ENCODE measurements at places on chromosomes 11 and 22.

GRCh38 chr11:124168796-124169195, 14.3 kb upstream of the OR10D3 start:
- DNase-seq: no peak

GRCh38 chr11:11247086-11247485, 106.0 kb downstream of the CSNK2A3 start:
- DNase-seq: no peak

DNA sequence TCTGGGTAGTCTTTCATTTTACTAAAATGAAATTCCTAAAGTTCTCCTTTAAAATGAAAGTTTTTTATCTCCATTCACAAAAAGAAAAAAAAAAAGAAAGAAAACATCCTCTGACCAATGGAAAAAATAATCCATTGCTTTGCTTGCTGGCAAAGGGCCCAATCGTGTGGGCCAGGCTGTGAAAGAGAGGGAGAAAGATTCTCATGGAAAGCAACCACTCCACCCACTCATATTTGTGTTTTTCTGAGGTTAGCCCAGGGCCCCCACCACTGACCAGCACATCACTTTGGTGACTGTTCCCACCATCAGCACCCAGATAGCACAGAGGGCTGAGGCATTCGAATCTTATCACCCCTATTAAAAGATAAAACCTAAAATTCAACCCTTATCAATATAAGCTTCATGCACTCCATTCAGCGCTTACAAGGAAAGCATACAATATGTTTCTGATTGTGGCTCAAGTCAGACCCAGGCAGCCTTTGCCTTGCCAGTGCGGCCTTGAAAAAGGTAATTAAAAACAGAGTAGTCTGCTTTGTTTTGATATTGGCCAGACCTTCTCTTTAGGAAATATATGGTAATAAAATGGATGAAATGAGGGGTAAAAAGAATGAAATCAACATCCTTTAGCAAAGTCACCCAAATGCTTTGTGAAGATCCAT, 192.8 kb downstream of the ETS1 start:
- no peak for DNase-seq

DNA sequence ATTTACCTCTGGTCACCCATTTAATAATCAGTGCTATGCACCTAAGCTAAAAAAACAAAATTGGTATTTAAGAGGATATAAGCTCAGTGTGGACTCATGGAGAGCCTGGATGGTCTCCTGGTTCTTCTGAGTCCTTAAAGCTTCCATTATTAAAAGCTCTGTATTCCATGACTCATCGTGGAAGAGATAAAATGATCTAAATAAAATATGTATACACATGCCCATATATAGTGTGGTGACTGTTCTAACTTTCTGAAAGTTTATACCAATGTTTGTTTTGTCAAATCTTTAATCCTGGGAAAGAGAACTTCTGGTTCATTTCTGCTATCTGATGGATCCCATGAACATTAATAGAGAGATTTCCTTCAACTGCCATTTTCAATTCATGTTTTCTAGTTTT, 375.9 kb downstream of the GUCY1A2 start:
- DNase-seq: no peak

DNA sequence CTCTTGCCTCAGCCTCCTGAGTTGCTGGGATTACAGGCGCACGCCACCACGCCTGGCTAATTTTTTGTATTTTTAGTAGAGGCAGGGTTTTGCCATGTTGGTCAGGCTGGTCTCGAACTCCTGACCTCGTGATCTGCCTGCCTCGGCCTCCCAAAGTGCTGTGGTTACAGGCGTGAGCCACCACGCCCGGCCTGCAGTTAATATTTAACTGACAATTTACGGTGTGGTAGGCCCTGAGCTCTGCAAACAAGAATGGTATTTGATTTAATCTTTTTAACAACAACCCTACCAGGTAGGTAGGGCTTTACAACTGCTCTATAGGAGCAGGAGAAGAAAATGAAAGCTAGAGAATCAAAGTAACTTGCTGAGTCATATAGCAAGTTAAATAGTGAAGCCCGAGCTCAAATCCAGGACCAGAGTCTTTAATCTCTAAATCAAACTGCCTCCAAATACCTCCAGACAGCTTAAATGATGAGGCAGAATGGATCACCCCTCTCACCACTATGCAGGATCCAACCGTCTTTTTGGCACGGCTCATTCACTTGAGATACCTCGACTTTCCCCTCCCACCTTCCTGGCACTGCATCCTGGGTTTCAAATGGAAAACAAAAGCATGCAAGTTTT, 9.4 kb downstream of the UEVLD start:
- DNase-seq: no peak

GRCh38 chr22:40499209-40499623, 128.8 kb downstream of the SGSM3 start:
- DNase-seq: no peak

GRCh38 chr22:46064966-46065666, 85.2 kb upstream of the PPARA start:
- no peak for DNase-seq

- DNase-seq: no peak
Measured at GRCh38 chr11:57499413-57499982, 16.0 kb downstream of the SLC43A1 start.

- no peak for DNase-seq
Measured at GRCh38 chr11:19827399-19828135, 114.9 kb downstream of the NAV2 start.

GRCh38 chr11:100630898-100631297, 56.2 kb upstream of the ARHGAP42 start:
- no peak for DNase-seq

- DNase-seq: no peak
Measured at GRCh38 chr11:20000351-20001134, 159.7 kb downstream of the DBX1 start.

- no peak for DNase-seq
Measured at GRCh38 chr11:44217432-44217831, 92.5 kb downstream of the ALX4 start.

DNA sequence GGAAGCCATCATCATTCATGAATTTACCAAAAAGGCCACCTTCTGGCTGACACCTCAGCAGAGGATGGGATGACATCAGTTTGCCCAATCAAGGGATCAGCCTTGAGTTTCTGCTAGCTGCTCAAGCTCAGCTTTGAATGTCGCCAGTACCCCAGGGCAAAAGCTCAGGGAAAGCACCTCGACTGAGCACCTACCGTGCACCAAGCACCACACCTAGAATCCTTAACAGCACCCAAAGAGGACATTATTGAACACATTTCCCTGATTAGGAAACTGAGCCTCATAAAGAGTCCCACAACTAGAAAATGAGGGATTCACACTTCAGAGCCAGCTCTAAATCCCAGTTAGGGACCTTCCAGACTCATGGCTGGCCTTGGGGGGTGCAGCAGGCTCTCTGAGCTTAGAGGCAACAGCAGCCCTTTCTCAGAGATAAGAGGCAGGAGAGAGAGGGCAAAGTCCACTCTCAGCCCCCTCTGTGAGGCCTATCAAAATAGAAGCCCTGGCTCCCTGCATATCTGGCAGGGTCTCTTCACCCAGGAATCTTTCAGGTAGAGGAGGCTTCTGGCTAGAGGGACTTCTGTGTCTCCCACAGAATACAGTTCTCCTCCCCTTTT, 13.4 kb upstream of the DAGLA start:
- DNase-seq: no peak

DNA sequence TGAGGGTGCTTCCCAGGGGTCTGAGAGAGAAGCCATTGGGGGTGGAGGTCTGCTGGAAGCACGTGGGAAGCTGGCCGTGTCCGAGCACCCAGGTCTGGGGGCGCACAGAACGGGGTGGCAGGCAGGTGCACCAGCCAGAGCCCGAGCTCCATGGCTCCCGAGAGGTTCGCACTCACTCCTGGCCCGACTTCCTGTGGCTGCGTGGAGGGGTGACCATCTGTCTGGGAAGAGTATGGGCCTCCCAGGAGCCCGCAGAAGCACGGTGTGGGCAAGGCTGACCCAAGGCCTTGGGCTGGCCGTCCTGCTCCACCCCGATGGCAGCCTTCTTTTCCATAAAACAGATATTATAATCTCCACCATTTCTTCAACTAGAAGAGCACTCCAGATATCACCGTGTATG, 256.0 kb upstream of the B3GAT1 start:
- no peak for DNase-seq

DNA sequence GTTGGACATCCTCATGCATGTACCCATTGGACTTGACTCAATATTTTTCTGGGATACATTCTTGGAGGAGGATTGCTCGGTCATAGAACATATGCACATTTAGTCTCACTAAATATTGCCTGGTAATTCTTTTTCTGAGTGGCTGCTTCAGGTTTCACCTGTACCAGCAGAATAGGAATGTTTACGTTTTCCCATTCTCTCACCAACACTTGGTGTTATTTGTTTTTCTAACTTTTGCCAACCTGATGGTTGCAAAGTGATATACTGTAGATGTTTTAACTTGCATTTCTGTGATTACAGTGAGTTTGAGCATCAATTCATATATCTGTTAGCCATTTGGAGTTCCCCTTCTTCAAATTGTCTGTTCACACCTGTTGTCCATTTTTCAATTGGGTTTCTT, 1.3 kb upstream of the MRGPRD start:
- DNase-seq: no peak

- DNase-seq: peak; percentile 22
Measured at GRCh38 chr22:46355369-46355995, 20.0 kb downstream of the TRMU start.

DNA sequence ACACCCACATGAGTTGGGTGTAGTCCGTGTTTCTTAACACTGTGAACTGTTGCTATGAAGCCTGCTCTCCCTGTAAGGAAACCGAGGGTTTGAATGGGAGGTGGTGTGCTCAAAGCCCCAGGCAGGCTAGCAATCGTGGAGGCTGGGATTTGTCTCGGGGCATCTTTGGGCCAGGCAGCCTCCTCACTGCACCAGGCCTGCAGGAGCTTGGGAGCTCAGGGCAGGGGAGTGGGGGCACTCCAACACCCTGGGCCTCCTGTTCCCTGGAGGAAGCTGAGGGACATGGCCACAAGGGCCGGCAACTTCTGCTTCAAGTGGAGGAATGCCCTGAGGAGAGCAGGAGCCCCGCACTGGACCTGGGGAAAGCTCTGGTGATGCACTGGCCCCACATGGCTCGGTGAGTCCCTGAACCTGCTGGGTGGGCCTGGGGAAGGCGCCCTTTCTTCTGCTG, 164.7 kb upstream of the B3GAT1 start:
- DNase-seq: no peak

DNA sequence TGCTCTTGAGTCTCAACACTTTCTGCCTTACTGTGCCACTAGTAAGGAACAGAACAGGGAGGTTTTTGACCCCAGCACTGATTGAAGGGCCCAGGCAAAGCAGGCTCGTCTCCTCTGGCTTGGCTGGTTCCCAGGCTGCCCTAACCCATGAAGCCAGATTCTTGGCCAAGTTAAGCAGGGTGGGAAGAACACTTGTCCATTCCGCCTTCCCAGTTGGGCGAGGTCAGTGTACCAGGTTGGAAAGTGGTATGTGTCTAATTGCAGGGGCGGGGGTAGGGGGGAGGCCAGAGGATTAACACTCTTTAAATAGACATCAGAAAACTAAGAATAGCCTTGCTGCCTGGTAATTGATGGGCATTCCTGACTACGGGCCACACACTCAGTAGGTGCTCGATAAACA, 14.4 kb downstream of the TIMP3 start:
- no peak for DNase-seq

- DNase-seq: no peak
Measured at GRCh38 chr22:28986366-28986765, 75.3 kb downstream of the C22orf31 start.

- no peak for DNase-seq
Measured at GRCh38 chr11:106961048-106961447, 57.2 kb downstream of the GUCY1A2 start.

- no peak for DNase-seq
Measured at GRCh38 chr11:93169143-93169542, 28.6 kb downstream of the SLC36A4 start.

GRCh38 chr11:72856065-72856464, 41.9 kb downstream of the ATG16L2 start:
- no peak for DNase-seq

DNA sequence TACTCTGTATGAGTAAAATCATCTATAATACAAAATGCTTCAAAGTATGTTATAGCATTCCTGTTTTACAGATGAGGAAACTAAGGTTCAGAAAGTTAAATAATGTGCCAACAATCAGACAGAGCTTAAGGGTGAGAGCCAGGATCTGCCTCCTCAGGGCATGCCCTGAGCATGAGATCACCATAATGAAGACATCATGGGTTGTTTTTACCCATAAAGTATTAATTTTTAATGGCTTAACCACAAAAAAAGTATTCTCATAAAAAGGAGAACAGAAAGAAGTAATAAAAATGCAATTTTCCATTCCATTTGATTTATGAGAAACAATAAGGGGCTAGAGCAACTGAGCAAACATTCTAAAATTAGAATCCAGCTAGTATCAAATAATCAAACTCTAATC, 534.3 kb upstream of the ARHGAP42 start:
- DNase-seq: no peak

DNA sequence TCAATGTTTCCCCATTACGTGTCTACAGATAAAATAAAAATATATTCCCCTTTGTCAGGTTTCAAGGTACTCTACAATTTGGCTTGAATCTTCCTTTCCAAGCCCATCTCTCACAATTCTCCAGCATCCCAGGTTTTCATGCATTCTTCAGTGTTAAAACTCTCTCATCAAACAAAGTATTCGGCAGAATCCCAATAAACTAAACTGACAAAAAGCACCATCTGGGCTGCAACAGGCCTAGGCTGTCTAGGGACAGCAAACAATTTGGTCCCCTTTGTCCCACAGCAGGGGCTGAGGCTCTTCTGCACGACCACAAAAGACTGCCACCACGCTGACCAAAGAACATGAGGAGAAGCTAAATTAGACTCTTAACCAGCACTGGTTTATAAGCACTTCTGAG, 159.4 kb downstream of the CADM1 start:
- DNase-seq: no peak

GRCh38 chr11:116928102-116928777, 90.8 kb upstream of the APOA1 start:
- no peak for DNase-seq

DNA sequence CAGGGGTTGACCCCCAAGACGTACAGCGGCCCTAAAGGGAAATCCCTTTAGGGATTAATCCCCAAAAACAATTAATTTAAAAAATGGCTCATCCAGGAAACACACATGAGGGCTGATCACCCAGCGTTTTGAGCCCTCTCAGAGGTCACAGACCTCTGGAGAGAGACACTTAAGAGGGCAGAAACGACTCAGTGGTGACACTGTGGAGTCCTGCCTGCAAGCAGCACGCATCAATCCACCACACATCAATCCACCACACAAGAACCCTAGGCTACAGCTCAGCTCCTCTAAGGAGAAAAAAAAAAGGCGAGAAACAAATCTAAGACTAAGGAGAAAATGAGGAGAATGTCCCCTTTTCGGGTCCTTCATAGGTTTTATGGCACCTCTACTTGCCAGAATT, 12.5 kb upstream of the SELENOH start:
- no peak for DNase-seq

GRCh38 chr11:4664786-4665185, 21.0 kb downstream of the OR51E1 start:
- no peak for DNase-seq

GRCh38 chr11:14067686-14068085, 105.2 kb downstream of the SPON1 start:
- DNase-seq: no peak

DNA sequence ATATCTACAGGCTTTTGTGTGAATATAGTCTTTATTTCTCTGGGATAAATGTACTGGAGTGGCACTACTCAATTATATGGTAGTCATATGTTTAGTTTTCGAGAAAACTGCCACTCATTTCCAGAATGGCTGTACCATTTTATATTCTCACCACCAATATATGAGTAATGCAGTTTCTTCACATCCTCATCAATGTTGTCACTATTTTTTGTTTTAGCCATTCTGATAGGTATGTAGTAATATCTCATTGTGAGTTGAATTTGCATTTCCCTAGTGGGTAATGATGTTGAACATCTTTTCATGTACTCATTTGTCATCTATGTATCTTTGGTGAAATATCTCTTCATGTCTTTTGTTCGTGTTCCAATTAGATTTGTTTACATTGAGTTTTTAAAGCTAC, 18.0 kb downstream of the ACRV1 start:
- DNase-seq: no peak

Data from stimulated activated CD4-positive, alpha-beta T cell treated with anti-CD3 and anti-CD28 coated beads, Interleukin-15, amount 100 ng/mL, for 1 hour (primary cell).